ENCODE measurements at places on chromosomes 1 and 21.
A peak's percentile ranks its signal among the peaks of the same experiment; 100 is the strongest.

DNA sequence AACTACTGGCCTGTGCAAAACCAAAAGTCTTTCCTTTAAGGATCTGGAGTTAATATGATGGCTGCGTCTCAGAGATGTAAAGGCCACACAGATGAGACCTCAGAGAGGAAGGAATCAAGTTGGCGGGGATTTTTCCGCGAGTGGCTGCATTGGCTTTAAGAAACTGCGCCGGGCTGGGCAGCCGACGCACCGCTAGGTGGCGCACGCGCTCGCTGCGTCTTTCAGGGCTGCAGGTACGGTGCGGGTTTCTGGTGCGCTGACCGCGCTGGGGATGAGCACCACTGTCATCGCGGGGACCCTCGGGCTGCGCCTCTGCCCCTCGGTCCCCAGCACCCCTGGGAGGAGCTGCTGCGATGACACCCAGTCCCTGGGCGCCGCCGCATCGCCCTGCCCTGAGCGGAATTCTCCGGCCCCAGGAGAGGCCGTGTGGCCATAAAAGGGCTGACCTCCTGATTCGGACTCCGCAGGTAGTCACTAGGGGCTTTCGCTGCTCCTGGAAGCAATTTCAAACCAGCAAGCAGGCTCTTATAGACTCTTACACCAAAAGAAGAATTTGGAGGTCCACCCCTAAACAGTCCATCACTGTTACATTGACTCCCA lies 241.0 kb downstream of the KCNJ6 start:
- DNase-seq, result peak; percentile 24

- DNase-seq, result no peak
Measured at GRCh38 chr1:63867429-63868176, 93.8 kb downstream of the ROR1 start.

DNA sequence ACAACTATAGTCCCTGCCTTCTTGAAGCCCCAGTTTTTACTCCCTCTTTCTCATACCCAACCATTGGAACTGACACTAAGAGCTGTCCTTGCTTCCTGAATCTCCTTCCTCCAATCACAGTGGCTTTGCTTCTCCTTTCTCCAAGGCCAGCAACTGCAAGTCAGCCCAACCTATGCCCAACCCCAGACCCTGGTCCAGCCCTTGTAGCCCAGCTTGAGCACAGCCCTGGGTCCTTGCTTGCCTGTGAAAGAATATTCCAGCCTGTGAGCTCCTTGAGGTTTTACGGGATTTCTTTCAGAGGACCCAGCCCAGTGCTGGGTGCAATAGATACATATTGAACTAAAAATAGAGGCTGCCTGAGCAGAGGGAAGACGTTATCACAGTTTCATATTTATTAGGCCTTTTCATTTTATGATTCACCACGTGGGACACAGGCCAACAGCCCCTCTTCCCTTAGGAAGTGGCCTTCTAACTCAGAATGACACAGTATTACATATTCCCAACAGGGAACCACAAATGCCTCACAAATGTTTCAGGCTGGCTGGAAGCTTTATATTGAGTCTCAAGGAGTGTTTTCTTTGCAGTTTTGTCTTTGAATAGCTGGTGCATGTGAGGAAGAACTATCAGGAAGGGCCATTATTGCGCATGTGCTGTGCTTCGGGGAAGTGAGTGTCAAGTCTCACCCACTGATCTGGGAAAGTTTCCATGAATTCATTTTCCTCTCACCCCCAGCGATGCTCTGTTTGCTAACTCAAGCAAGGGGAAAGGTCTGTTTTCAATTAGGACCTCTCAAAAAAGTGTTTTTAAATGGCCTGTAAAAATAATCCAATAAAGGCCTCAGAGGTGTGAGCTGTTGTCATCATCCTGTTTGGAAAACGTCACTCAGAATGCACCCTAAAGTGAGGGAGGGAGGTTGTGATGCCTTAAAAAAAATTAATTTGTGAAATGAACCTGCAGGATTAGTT lies 92.3 kb upstream of the NFIA start:
- no peak for DNase-seq

DNA sequence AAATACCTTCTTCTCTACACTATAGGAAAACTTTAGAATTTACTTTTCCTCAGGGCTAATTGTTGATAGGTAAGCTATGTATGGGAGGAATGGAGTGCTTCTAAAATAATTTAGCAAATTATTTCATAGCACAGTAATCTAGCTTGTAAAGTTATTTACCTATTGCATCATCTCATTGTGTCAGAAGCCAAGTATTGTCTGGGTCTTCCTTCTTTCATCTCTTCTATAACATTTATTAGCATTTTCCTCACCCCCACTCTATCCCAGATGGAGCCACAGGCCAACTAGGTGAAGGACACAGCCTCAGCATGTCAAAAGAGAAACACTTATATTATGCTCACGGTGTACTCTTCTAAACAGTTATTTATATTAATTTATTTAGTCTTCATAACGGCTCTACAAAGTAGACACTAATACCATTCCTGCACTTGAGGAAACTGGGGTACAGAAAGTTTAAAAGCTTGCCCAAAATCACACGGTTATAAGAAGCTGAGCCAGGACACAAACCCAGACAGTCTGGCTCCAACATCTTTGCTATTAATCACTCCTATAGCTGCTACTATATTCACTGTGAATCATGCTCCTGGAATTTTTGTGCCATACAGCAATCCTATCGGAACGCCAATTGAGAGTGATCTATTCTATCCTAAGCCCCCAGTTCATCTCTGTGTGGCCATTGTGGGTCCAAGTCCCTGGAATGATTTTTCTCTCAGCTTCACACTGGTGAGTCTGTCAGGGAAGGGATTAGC lies 43.1 kb downstream of the OR10J5 start:
- DNase-seq, result no peak

DNA sequence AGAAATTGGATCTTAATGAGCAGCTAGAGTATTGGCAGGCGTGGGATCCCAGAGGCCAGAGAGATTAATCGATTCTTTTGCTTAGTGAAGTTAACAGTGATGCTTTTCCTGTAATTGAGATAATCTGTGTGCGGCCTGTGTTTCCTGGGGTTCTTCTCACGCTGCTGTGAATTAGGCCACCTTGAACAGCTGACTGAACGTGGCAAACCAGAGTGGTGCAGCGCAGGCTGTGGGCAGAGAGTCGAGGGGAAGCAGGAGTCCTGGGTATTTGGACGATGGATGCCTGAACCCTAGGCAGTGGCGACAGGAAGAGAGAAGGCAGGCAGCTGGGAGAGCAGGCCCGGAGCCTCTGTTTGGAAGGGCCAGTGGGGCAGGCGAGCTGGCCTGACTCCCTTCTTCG lies 51.7 kb downstream of the RYR2 start:
- DNase-seq, result no peak

- DNase-seq, result no peak
Measured at GRCh38 chr1:11929849-11930248, 3.6 kb upstream of the KIAA2013 start.

DNA sequence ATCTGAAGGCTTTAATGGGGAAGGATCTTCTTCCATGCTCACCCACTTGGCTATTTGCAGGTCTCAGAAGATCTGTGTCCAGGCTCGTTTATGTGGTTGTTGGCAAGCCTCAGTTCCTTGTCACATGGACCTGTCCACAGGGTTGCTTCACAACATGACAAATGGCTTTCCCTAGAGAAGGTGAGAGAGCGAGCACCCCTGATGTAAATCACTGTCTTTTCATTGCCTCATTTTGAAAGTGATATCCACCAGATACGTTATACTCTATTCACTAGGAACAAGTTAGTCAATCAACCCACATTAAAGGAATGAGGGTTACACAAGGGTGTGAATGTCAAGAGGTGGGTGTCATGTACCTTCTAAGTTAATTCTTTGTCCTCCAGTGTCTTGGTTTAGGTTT lies 433.3 kb downstream of the RPS6KC1 start:
- DNase-seq, result no peak
